ENCODE measurements at places on chromosomes 6 and 20.

- DNase-seq = no peak
Observed at GRCh38 chr20:59816146-59816738, 117.2 kb downstream of the SYCP2 start.

GRCh38 chr6:136982928-136983327, 60.8 kb downstream of the SLC35D3 start:
- DNase-seq = no peak

DNA sequence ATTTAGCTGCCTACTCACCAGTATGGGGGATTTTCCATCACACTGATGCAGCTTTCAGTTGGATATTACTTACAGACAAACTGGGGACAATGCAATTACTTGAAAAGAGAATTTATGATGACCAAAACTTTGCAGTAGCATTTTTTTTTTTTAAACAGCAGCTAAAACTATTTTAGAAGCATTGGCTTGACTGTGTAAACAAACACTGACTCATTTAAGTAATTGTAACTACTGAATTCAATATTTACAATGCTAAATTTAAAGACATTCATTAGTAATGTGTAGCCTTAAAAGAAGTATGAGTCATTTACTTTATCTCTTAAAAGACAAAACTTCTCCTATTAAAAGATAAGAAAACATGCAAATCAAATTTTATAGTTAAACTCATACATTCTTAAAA, 295.9 kb upstream of the FERMT1 start:
- no peak for DNase-seq

DNA sequence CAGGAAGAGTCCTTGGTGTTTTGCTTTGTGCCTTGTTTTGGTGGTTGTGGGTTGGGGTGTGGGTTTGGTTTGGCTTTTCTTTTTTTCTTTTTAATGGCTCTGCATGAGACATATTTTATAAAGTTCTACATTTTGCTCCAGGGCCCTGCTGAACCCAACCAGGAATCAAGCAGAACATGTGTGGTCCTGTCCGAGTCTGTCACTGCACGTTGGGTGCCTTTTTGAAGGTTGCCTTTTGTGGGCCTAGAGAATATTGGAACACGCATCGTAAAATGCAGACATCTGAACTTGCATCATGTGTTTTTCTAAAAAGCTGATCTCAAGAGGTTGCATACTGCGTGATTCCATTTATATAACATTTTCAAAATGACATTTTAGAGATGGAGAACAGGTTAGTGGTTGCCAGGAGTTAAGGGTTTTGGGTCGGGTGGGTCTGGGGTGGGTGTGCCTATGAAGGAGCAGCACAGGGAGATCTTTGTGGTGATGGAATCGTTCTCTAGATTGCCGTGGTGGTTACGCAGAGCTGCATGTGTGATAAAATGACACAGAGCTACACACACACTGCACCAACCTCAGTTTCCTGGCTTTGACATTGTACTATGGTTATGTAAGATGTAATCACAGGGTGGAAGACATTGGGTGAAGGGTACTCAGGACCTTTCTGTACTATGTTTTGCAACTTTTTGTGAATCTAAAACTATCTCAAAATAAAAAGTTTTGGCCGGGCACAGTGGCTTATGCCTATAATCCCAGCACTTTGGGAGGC, 80.2 kb downstream of the EYA2 start:
- no peak for DNase-seq

- DNase-seq = peak; percentile 32
Observed at GRCh38 chr6:163759542-163759941, 345.0 kb downstream of the QKI start.

GRCh38 chr20:63940472-63941266, 15.5 kb downstream of the UCKL1 start:
- no peak for DNase-seq

- DNase-seq = no peak
Observed at GRCh38 chr20:59102841-59103299, 60.3 kb upstream of the PRELID3B start.

GRCh38 chr20:8020314-8021079, 936 bp upstream of the TMX4 start:
- no peak for DNase-seq

DNA sequence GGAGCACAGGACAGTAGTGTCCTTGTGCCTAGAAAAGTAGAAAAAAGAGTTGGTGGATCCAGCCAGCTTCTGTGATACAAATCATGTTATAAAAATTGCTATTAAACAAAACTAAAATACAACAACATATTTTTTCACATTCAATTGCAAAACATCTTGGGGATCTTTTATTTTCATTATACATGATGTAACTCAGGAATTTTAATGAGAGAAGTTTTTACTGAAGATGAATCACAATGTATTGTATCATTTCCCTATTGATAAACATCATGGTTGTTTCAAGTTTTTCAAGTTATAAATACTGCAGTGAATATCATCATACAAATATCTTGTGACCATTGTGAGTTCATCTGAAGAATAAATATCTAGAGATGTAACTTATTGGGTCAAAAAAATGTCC, 608.0 kb downstream of the PHF3 start:
- no peak for DNase-seq

Data from choroid plexus epithelial cell (primary cell).